ENCODE measurements at places on chromosomes 2 and 18.

DNA sequence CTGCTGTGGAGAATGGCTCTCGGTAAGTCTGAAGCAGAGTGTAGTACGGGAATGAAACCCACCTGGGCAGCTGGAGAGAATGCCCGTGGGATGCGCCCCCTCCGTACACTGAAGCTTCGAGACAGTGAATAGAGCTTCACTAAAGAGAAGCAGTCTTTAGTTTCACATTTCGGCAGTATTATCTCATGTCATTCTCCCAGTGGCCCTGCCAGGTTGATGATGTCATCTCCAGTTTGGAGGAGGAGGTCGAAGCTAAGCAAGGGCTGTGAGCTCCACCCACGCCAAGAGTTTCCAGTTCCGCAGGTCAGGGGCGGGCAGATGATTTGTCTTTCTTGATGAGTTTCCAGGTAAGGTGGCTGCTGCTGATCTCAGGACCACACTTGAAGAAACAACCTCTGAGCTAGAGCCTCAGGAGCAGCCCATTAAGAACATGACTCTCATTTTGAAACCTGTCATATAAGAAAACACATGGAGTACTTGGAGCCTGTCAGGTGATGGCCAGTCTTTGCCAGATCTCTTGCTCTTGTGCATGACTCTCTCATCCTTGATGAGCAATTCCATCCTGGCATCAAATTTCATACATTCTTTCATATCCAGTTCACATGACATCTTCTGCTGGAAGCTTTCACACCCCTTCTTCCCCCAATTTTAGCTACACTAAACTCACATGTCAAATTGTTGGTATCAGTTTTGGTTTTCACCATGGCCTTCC is 475.0 kb downstream of the RNF144A start:
- DNase-seq, result no peak

- no peak for DNase-seq
Observed at GRCh38 chr2:230124757-230125431, 56.2 kb upstream of the SLC16A14 start.

DNA sequence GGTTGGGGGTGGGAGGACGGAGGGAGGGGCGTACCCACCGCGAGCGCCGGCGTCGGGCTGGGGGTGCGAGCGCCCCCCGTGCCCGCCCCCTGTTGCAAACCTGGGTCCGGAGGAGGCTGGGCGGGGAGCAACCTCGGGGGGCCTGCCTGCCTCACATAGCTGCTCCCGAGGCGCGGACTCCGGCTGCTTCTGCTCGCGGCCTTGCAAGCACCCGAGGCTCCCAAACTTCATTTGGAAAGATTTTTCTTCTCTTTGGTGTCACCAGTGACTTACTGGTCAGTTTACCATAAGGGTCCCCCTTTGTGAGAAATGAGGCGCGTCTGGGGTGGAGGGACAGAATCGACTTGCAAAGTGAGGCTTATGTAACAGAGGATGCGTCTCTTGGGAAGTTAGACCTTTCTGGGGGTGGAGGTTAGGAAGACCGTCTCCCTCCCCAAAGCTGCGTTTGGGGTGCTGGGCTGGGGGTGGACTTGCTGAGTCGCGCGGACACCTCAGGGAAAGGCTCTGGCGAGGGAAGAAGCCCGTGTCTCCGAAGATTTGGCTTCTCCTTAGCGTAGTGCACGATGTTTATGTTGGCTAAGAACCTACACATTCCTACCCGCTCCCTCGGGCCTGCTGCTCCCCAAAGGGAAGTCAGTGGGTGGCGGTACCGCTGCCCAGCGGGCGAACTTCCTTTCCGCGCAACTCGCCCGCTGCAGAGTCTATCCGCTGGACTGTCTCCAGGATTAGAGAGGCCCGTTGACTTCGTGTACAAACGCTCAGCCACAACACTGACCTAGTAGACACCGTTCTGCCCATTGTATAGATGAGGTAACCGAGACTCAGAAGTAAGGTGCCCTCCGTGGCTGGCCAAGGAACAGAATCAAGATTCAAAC is 559 bp downstream of the TMEM37 start:
- DNase-seq, result no peak

DNA sequence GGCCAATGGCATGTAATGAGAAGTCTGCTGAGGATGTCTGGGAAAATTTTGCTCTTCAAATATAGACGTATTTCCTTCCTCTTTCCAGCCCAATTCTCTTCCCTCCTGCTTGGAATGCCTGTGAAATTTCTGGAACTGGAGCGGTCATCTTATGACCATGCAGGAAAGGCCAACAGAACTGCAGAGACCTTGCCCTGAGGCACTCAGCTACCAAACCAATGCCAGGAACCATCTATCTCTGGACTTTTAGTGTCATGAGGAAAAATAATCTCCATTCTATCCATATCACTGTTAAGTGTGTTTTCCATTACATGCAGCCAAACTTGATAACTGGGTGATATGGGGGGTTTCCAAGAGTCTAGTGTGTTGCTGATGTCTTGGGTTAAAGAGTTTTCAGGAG is 363.7 kb downstream of the SLC4A3 start:
- DNase-seq, result no peak

GRCh38 chr18:31516437-31516836 is 18.5 kb downstream of the DSG2 start:
- DNase-seq, result no peak

DNA sequence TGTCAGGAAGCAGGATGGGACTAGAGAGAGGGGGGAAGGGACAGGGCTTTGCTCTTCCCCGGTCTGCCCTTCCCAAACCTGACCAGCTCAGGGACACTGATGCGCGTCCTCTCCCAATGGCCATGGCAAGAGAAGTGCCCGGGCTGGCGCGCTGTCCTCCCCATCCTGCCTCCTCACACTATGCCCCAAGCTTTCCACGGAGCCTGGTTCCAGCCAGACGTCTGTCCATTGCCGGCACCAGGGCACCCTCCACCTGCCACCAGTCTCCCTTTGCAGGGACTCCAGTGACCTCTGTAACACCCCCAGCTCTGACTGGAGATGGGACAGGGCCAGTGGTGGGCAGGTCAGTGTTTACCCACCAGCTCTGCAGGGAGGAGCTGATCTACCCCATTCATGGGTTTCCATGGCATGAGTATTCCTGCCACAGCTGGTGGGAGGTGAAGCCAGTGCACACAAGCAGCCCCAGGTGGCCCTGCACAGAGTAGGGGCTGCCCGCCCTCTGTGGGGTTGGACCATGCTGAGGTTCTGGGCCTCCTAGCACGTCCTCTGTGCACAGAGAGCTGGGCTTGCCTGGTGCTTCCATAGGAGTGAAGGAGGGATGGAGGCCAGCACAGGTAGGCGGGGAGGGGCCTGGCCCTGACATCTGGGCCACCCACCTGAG is 109.5 kb downstream of the PXDN start:
- DNase-seq, result no peak

- DNase-seq, result no peak
Observed at GRCh38 chr2:44778671-44779476, 162.6 kb upstream of the SIX3 start.
